ENCODE measurements at places on chromosomes 16 and 17.

DNA sequence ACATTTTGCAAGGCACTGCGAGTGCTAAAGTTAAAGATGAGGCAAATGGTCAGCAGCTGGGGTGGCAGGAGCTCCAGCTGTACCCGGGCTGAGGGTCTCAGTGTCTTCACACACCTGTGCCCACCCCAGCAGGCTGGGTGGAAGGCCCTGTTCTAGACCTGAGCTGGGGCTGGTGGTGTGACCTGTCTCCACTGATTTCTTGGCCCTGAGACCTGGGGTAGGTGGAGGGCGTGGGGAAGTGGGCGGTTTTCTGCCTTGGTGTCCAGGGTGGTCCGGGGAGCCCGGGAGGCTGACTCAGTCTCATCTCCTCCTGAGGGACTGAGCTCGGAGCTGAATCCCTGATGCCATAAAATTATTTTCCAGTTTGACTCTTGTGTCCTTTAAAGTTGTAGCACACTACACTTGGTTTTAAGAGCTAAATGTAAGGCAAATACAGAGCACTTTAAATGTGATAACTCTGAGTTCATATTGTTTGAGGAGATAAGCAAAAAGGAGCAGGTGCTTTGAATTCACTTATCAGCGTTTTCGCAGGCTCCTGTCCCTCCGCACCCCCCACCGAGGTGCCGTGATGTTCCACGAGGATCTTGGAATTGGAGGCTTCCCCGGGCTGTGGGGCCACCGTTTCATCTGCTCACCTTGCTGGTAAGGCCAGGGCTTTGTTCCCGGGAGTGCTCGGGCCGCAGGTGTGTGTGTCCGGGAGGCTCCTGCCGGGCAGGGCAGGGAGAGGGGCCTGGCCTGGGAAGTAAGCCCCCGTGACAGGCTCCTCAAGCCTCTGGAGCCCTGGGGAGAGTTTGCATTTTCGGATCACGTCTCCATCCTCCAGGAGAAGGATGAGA lies 117.0 kb downstream of the AATF start:
- no peak for DNase-seq

DNA sequence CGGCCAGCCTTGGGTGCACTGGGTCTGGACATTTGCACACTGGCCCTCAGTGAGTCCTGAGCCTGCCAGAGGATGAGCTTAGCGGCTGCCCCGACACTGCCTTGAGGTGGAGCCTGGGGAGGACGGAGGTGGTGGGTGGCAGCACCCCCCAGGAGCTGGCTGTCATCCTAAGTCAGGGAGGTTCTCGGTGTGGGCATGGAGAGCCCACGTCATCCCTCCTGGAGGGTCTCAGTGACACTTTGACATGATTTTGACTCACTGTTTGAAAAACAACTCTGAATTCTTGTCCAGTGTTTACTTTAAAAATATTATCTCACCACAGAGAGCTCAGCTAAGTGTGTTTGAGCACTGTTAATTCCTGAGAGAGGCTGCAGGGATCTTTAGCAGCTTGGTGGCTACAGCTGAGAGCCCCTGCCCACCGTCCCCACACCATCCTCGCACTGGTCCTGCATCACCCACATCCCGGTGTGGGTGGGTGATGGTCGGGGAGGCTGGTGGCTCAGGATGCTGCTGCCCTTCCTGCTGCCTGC lies 63.1 kb downstream of the BANP start:
- DNase-seq: no peak

DNA sequence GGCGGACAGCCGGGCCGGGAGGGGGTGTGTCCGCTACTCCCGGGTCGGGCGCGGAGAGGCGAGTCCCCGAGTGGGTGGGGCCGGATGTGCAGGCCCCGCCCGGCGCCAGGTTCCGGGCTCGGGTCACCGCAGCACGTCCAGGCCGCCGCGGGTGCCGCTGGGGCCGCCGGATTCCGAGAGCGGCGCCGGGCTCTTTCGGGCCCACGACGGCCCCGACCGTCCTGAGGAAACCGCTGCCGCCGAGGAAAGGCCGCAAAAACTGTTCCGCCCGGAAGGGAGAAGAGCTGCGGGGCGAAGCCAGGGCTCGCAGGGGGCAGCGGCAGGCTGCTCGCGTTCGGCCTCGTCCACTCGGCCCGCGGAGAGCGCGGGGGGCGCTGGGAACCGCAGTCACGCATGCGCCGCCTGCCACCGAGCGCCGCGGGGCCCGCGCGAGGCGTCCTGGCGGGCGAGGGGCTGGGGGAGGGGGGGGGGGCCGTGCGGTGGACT lies at the start of gene ZKSCAN2:
TSS of gene ZKSCAN2 (minus strand) at position 376 of the 486 bp plus-strand sequence. CDS start 718 bp downstream, outside the sequence.
- peak; percentile 63 for DNase-seq

DNA sequence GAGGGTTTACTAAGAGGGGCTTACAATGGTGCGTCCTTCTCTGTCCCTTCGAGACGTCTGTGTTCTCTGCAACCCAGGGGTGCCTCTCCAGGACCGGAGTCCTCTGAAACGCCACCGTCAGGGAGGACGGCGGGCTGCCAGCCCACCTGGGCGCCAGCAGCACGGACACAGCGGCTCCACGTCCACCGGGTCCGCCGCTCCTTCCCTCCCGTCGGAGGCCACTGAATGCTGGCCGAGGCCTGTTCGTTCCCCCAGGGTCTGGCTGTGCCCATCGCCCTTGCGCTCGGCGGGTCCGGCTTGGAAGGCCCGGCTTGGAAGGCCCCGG lies 403 bp downstream of the TEPSIN start:
- no peak for DNase-seq

GRCh38 chr16:66001432-66001831 lies 365.1 kb upstream of the CDH5 start:
- no peak for DNase-seq

GRCh38 chr17:77838748-77839697 lies 119.5 kb upstream of the TNRC6C start:
- no peak for DNase-seq

DNA sequence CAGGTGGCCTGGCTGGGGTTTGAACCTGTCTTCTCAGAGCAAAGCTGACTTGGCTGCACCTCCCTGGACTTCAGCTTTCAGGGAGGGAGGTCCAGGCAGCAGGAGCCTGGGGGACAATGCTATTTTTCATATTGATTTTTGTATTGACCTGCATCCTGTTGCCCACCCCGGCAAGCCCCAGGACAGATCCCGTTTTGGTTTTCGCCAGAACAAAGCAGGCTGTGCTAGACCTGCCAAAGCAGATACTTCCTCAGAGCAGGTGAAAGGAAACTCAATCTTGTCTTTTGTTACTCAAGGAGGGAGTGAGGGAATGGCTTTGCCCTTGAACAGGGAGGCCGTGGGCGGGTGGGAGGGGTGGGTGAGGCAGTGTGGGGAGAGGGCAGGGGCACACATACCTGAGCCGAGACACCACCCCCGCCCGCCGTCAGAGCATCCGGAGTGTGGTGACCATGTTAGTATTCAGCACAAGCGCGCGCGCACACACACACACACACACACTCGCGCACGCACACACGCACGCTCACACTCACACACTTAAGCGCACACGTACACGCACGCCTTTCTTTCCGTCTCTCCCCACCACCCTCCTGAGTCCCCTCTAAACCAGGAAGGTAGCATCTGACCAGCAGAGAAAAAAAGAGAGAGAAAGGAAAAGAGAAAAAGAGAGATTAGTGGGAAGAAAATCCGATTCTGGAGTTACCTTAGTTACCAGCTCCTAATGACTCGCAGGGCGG lies 59.5 kb downstream of the RAI1 start:
- no peak for DNase-seq

GRCh38 chr17:61127960-61128359 lies 271.7 kb upstream of the TBX2 start:
- no peak for DNase-seq

GRCh38 chr17:70318051-70318450 lies 148.7 kb downstream of the KCNJ2 start:
- DNase-seq: no peak
